ENCODE measurements at places on chromosomes 11 and 22.

DNA sequence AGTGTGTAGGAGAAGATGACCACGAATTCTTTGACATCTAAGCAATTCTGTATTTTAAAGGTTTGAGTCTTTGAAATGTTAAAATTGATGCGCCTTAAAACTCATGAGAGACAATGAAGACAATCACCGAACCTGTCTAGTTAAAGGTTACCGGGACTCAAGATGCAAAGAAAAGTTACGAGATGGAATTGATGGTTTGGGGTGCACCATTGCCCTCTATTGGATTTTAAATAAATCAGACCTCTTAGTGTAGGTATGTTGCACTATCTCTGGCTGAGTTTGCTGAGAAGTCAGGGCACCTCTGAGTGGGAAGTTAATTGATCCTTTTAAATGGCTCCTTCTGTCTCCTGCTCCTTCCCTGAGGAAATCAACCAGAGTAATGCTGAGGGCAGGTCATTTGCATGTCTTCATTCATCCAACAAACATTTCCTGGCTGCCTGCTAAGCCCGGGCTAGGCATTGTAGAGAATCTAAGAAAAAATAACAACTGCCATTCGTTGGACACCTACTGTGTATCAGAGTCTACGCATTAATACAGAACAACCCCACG lies 19.4 kb upstream of the TMA7B start:
- DNase-seq = peak; percentile 19

- DNase-seq = no peak
Measured at GRCh38 chr11:43904742-43905535, 24.3 kb downstream of the ALKBH3 start.

GRCh38 chr22:20581503-20582170 lies 74.2 kb downstream of the MED15 start:
- no peak for DNase-seq

DNA sequence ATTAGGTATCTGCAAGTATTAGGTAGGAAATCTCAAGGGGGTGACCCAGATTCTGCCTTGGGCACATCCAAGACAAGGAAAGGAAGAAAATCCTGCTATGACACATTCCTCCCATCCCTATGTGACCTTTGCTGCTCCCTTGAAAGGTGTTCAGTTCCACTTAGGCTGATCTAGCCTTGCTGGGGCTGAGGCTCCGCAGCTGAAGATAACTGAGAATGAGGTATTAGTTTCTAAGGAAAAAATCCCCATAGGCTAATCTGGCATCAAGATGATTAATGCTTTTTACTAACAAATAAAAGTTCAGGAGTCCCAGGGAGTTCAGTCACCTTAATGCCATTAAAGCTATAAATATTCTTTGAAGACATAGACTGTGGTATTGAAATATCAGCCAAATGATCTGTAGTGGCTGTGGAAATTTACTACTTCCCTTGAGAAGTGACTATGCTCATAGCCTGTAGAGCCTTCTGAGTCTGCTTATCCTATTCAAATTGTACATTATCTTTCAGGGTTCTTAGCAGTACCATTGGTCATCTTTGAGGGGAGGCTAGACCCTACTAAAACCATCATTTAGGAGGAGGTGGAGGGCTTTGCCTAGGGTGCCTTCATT lies 239.9 kb upstream of the RAG2 start:
- DNase-seq = no peak

GRCh38 chr11:78370406-78371172 lies 47.0 kb downstream of the GAB2 start:
- DNase-seq = no peak

DNA sequence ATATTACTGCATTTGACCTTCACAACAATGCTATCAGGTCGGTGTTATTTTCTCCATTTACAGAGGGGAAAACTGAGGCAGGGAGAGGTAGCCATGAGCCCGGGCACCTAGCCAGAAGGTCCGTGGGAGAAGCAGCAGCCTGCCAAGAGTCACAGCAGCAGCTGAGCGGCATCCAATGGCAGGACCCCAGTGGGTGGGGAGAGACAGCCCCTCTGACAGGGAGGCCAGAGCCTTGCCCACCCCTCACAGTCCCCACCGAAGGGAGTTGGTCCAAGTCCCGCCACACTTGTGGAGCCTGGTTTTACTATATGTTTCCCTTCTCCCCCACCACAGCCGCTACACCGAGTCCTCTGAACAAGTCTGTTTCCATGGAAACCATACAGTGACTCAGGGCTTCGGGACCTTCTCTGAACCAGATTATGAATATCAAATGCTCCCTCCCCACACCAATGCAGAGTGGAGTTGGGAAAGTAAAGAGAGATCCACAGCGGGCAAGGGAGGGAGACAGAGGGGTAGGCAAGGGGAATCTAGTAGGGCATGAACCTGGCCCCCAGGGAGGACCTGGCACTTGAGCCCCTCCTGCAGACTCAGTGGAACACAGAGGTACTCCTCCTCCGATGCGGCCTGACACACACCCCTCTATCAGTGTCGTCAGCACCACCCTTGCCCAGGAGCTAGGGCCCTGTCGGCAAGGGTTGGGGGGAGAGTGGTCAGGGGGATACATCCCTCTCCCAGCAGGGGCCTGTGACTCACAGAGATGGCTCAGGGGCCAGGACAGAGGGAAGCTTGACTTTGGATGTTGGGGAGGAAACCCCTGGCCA lies 2.5 kb downstream of the CHST1 start:
- peak; percentile 94 for DNase-seq

GRCh38 chr11:31449040-31449439 lies 60.4 kb downstream of the IMMP1L start:
- no peak for DNase-seq

GRCh38 chr11:118214210-118214914 lies 10.4 kb downstream of the JAML start:
- peak; percentile 49 for DNase-seq

DNA sequence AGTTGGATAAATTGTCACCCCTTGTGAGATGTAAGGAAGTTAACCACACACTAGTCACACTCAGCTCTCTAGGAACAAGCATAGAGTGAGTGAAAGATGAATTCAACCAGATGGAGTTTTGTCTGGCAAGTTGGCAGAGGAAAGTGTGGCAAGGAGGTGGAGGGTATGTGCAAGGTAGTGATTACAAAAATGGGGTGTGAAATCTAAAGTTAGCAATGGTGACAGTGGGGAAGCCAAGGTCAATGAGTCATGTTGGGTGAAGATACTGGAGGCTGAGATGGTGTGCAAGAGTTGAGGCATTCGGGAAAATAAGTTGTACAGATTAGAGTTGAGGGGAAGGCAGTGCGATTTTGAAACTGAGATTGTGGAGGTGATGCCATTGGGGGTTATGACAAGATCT lies 33.7 kb downstream of the MRGPRX2 start:
- no peak for DNase-seq

DNA sequence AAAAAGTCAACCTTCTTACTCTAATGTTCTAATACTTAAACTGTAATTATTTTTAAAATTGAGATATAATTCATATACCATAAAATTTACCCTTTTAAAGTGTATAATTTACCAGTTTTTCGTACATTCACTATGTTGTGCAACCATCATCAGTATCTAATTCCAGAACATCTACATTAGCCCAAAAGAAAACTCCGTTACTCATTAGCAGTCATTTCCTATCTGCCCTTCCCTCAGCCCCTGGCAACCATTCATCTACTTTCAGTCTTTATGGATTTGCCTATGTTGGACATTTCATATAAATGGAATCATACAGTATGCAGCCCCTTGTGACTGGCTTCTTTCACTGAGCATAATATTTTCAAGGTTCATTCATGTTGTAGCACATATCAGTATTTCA lies 22.2 kb downstream of the SGSM3 start:
- DNase-seq = no peak

- no peak for DNase-seq
Measured at GRCh38 chr11:19193916-19194315, 7.9 kb downstream of the CSRP3 start.

DNA sequence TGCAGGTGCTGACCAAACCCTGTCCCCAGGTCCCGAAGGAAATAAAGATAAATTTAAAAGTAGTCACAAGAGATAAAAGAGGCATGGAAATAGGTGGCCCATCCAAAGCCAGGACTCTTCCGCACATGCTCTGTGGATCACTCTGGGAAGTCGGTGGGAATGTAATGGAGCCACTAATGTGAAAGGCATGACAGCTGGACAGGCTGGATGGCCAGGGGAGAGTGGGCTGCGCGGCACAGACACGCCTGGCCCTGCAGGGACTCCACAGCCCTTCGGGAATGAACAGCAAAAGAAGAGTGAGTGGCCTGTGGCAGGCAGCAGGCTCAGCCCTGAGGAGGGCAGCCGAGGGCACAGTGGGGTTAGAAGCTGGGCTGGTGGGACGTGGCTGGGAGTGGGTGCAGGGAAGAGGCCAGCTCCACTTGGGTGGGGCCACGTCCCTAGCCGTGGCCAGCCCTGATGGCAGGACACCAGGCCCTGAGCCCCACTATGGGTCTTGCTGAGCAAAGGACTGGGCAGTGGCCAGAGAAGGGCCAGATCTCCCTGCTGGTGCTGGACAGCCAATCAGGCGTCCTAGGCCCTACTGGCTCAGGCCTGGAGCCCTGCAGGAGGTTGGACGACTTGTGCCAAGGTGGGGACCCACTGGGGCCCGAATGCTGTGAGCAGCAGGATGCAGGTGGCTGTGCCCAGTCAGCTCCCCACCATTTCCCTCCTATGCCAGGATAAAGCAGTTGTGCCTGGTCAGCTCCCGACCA lies 31.3 kb upstream of the GNB1L start:
- no peak for DNase-seq

DNA sequence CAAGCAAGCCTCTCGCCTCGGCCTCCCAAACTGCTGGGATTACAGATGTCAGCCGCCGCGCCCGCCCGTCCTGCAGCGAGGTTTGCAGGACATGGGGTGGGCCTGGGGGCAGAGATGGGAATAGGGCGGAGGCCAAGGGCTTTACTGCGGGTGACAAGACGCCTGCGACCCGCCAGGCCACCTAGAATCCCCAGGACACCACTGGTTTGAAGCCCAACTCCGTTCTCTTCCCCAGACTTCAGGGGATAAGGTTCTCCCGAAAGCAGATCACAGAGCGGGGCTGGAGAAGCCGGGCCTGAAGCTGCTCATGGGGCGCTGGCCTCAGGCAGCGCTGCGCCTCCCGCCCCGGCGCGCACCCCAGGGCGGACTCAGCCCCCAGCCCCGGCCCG lies 354 bp downstream of the POLR2L start:
- no peak for DNase-seq

- DNase-seq = no peak
Measured at GRCh38 chr22:46084376-46084775, 66.0 kb upstream of the PPARA start.

DNA sequence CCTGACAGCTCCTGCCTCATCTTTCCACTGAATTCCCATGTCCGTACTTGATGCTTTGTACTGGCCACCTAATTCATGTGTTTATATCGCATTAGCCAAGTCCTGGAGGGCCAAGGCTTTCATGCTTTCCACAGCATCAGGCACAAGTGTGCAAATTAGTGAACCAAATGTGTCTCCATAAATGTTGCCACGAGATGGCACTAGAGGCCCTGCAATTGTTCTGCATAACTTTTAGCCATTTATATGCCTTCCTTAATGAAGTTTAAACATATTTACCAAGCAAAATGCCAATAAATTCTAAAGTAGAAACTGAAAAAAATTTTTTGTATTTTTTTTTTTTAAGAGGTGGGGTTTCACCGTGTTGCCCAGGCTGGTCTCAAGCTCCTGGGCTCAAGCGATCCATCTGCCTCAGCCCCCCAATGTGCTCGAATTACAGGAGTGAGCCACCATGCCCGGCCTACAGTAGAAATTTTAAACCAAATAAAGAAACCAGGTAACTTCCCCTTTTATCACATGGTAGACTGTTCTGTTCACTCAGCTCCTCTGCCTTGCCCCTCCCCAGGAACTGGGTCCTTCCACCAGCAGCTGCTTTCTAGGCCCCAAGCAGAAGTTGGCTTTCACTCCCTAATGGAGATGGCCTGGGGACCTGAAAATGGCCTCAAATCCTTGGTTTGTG lies 20.8 kb upstream of the IL18BP start:
- peak; percentile 43 for DNase-seq

DNA sequence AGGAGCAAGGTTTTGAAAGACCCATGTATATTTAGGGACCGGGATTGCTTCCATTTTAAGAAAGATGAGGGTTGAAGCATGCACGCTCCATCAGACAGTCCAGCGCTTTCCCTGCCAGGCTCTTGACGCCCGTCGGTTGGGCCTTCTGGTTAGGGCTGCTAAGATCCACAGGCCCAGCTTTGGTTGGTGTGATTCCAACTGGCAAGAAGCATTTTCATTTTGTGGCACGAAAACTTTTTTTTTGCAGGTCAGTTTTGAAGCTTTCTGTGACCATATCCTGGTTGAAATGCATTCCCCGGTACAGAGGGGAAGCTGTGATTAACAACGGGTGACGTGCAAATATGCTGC lies 34.3 kb upstream of the MPPED1 start:
- DNase-seq = no peak

GRCh38 chr11:87033561-87033960 lies 4.2 kb upstream of the TMEM135 start:
- no peak for DNase-seq
